ENCODE measurements at places on chromosomes 2 and 18.

GRCh38 chr18:21868770-21869169 lies 128.2 kb downstream of the MIB1 start:
- DNase-seq, result no peak

DNA sequence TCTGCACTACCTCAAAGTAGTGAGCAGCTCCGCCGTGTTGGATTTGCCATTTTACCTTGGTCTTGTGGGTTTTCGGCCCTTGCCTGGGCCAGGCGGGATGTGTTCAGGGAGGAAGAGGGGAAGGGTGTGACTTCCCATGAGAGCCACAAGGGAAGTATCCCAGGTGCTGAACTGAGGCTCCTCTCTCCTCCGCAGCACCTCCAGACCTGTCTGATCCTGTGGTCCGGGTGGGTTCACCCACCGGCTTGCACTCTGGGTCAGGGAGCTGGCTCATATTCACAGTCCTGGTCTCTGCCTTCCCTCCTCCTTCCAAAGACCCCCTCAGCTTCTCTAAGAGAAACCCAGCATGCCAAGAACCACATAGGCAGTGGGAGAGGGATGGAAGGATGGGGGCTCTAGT lies 235.8 kb downstream of the SEPTIN10 start:
- no peak for DNase-seq

DNA sequence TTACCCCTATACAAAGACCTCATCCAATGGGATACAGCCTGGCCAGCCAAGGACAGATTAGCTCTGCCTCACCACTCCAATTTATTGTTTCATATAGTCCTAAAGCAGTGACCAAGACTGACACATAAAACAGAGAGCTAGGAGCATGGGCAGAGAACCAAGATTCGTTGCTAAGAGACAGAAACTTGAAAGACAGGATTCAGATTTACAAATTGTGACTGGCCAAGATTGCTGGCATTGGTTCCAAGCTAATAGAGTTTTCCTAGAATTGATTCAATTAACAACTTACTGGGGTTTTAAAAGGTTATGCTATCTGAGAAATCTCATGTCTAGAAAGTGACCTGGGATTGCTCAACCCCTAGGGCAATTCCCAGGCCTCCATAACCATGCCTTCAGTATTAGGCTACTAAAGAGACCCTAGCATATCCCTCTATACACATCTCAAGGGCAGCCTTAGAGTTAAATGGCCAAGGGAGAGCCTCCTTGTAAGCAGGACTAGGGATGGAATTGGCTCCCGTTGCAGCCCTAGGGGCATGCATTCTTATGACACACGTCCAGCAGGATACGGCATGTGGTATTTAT lies 75.6 kb downstream of the ICOS start:
- no peak for DNase-seq

DNA sequence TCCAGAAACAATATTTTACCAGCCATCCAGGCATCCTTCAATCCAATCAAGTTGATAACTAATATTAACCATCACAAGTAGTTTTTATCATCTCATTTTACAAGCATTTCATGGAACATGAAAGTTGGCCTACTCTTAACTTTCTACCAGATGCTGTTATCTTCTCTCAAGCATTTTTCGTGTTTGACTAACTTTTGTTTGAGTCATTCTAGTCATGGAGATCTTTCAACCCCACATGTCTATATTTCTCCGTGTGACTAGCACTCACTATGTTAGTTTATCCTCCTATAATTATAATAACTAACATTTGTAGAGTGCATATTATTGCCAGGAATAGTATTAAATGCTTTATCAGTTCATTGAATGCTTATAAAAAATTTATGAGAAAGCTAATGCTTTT lies 307.0 kb upstream of the CWC22 start:
- no peak for DNase-seq

All from hematopoietic multipotent progenitor cell treated with erythropoietin and hydrocortisone succinate and interleukin-3 and kit ligand, for 6 days (in vitro differentiated cells).